Prostate gland (tissue), 2 donors: ENCODE measurements at places on chromosomes 12 and 14. TPM values are rescaled to one million over a fixed set of nuclear protein-coding genes. Genes with fewer than 3 reads are reported as not detected.

CD69 gene
- 1.9 TPM for total RNA-seq

LRRIQ1 gene
- 12.8 TPM for total RNA-seq

SH2B3 gene
- 34.8 TPM for total RNA-seq

HOXC9 gene
- total RNA-seq, result 3.0 TPM

USP44 gene
- total RNA-seq, result 3.1 TPM

IQSEC3 gene
- 0.14 TPM for total RNA-seq

YBX3 gene
- total RNA-seq, result 358 TPM

ERBB3 gene
- total RNA-seq, result 117 TPM

MYO1H gene
- not detected for total RNA-seq

DHRS2 gene
- 1.2 TPM for total RNA-seq

TMEM233 gene
- total RNA-seq, result 0.18 TPM

FBRSL1 gene
- 34.2 TPM for total RNA-seq

FOXA1 gene
- 656 TPM for total RNA-seq

KCNC2 gene
- 3.0 TPM for total RNA-seq

RHOJ gene
- 6.6 TPM for total RNA-seq

TSPAN11 gene
- total RNA-seq, result 4.1 TPM

TAS2R43 gene
- total RNA-seq, result 3.6 TPM

ADCY4 gene
- 19.4 TPM for total RNA-seq

LGR5 gene
- total RNA-seq, result 0.91 TPM

IPO8 gene
- total RNA-seq, result 40.3 TPM

HCAR1 gene
- 0.73 TPM for total RNA-seq

CNTN1 gene
- total RNA-seq, result 16.3 TPM
